ENCODE measurements at places on chromosomes 2 and 18.
A peak's percentile ranks its signal among the peaks of the same experiment; 100 is the strongest.

DNA sequence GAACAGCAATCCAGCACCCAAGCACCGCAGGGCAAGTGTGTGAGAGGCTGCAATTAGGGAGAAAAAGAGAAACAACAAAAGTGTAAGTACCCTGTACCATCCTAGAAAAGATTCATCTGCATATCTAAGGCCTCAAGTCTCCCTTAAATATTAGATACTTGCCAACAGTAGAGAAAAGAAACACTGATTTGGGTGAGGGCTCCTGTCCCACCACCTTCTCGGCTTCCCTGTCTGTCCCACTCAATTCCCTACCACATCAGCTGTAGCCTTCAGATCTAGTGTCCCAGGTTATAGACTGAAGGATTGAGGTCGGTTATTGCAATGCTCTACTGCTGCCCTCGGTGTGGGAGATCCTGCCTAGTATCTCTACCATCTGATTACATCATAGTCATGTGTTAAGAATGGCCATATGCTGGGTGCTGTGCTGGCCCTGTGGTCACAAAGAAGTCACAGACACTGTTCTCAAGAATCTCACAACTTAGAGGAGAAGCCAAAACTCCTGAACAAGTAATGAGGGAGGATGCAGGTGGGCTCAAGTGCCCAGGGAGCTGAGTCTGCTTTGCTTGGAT is 2.5 kb downstream of the RAX start:
- no peak for DNase-seq

GRCh38 chr2:128451084-128452023 is 132.7 kb upstream of the HS6ST1 start:
- DNase-seq: peak; percentile 36

DNA sequence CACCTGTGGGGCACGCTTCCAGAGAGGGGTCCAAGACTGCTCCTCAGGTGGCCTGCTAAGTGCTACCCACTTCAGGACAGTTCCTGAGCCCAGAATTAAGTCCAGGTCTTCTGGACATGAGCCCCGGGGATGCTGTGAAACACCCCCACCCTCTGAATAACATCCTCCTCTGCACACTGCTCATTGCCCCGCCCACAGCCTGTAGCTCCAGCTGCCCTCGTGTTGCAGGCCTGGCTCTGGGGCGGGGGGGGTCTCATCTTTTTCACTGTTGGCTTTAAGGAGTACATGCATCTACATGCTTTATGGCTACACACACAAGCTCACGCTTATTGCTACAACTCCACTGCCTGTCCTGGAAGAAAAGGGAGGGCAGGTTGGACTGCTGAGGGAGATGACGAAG is 92.8 kb downstream of the PTGR3 start:
- DNase-seq: no peak

- DNase-seq: no peak
Measured at GRCh38 chr2:6812857-6813530, 52.7 kb downstream of the CMPK2 start.

GRCh38 chr2:6510532-6510931 is 355.2 kb downstream of the CMPK2 start:
- no peak for DNase-seq
